ENCODE measurements at places on chromosomes 12 and 14. TPM values are rescaled to one million over a fixed set of nuclear protein-coding genes. Genes with fewer than 3 reads are reported as not detected.

- no peaks in the 10 kb centered on the region for H3K36me3 ChIP-seq
- peak overlapping the region; percentile 25 for H3K4me3 ChIP-seq
- peak; percentile 95 for DNase-seq
- peak overlapping the region; percentile 59 for H3K27ac ChIP-seq
These were observed 99.1 kb upstream of the MED13L start for GRCh38 chr12:116376354-116377193.

GRCh38 chr14:66273261-66273832 lies 212.8 kb upstream of the CCDC196 start:
- H3K27me3 ChIP-seq, result no peaks in the 10 kb centered on the region
- H3K36me3 ChIP-seq, result no peaks in the 10 kb centered on the region

PIK3C2G gene
- not detected for polyA plus RNA-seq

DNA sequence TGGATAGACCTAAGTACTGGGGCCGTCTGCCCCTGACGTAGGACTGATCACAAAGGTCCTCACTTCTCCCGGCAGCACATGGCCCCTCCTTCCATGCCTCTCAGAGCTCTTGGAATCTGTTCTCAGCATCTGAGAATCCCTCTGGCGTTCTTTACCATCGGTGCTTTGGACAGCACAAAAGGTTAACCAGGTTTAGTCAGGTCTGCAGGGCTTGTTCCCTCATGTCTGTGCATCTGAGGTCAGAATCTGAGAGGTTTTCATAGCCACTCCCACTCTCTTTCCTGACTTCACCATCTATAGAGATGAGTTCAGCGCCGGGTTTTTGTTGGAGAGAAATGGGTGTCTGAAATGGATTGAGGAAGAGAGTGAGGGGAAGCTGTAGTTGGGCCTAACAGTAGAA lies 130.0 kb upstream of the ARHGAP5 start:
- H3K27ac ChIP-seq, result no peak overlapping the region
- no peak for DNase-seq
- peaks cover 5% of the 10 kb centered on the region for H3K27me3 ChIP-seq
- no peak overlapping the region for H3K4me3 ChIP-seq
- H3K36me3 ChIP-seq, result no peaks in the 10 kb centered on the region

DNA sequence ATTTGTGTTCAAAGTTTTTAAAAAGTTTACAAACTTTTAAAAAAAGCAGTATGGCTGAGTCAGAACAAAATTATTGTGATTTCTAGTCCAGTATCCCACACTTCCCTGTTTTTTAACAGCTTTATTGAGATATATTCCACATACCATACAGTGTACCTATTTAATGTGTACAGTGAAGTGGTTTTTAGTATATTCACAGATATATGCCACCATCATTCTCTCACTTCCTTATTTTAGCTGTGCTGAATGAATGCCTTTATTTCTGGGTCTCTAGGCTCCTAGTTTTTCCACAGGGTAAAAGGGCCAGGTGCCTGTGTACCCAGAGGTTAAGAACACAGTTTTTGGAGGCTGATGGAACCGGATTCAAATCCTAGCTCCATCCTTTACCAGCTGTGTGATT lies 58.9 kb upstream of the SRSF5 start:
- peaks cover 7% of the 10 kb centered on the region for H3K36me3 ChIP-seq
- peaks cover 21% of the 10 kb centered on the region for H3K4me1 ChIP-seq
- no peak for DNase-seq
- no peak overlapping the region for H3K4me3 ChIP-seq
- H3K27me3 ChIP-seq, result no peaks in the 10 kb centered on the region
- no peak overlapping the region for H3K27ac ChIP-seq

DNA sequence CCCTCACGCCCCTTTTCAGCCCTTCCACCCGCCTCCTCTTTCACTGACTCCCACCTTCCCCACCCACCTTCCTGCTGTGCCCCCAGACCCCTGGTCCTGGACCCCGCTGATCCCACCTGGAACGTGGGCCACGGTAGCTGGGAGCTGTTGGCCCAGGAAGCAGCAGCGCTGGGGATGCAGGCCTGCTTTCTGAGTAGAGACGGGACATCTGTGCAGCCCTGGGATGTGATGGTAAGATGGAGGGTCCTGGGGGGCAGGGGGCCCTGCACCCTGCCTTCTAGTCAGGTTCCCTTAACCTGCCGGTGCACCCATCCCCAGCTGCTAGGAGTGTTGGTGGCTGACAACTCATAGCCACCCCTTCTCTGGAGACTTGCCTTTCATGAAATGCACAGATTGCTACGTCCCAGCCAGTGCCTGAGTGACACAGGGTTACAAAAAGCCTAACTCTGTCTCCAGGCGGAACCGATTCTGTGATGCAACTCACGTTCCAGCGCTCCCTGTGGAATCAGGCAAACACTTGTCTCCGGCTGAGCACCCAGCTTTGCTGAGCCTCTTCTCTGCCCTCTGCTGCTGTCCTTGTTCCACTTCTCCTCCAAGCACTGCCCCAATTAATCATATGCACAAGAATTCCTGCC lies 15.0 kb upstream of the OAS2 start:
- no peak for DNase-seq
- no peaks in the 10 kb centered on the region for H3K4me1 ChIP-seq
- no peak overlapping the region for H3K27ac ChIP-seq
- H3K27me3 ChIP-seq, result no peaks in the 10 kb centered on the region
- H3K36me3 ChIP-seq, result no peaks in the 10 kb centered on the region
- H3K4me3 ChIP-seq, result no peak overlapping the region

DNA sequence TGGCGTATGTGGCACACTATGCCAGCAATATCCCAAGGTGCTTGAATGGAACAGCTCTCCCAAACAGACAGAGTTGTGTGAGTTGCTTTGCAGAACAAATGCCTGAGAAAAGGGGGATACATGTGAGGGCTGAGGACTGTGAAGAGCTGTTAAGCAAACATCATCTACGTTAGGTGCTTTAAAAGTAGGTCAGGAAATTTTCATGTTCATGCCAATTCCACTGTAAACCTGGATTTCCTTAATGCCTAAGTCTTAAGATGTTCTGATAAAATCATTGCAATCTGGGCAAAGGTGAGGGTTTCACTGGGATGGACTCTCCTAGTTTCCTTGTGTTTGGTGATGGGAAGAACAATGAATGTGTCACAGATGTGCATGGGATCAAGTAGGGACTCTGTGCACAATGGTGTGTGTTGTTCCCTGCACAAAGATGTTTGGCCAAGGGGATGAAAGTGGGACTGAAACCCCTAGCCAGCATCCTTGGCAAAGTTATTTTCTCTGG lies 227.9 kb downstream of the KTN1 start:
- no peak for DNase-seq
- H3K27ac ChIP-seq, result peak overlapping the region; percentile 82
- no peaks in the 10 kb centered on the region for H3K36me3 ChIP-seq
- H3K4me1 ChIP-seq, result peaks cover 29% of the 10 kb centered on the region
- no peak overlapping the region for H3K4me3 ChIP-seq

ZNF10 gene
- 3.7 TPM for polyA plus RNA-seq

NOC4L gene
- 20.7 TPM for polyA plus RNA-seq

- no peaks in the 10 kb centered on the region for H3K36me3 ChIP-seq
- H3K4me3 ChIP-seq, result no peak overlapping the region
- DNase-seq, result peak; percentile 63
- H3K27ac ChIP-seq, result peak overlapping the region; percentile 32
- H3K4me1 ChIP-seq, result peaks cover 28% of the 10 kb centered on the region
These were observed 135.6 kb downstream of the SLC25A21 start for GRCh38 chr14:37036669-37037341.

GRCh38 chr12:2652011-2652400 lies 142.8 kb upstream of the FKBP4 start:
- no peaks in the 10 kb centered on the region for H3K4me1 ChIP-seq
- no peak for DNase-seq
- H3K27me3 ChIP-seq, result peaks cover 3% of the 10 kb centered on the region
- H3K27ac ChIP-seq, result no peak overlapping the region
- no peak overlapping the region for H3K4me3 ChIP-seq

DNA sequence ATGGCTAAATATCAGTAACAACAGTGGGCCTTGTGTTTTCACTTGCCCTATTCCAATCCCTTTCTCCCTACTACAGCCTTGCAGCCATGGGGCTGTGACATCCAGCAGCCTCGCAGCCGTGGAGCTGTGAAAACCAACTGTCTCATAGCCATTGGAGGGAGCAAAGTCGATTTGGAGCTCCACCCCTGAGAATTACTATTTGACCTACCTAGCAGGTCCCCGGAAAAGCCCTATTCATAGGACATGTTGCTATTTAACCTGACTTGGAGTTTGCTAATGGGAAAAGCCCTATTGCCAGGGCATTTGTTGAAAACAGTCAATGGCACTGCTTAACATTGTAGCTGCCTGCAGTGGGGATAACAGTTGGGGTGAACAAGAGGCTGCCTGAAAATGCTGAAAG lies 33.3 kb downstream of the ERG28 start:
- no peak overlapping the region for H3K27ac ChIP-seq
- no peaks in the 10 kb centered on the region for H3K27me3 ChIP-seq
- no peak for DNase-seq
- no peaks in the 10 kb centered on the region for H3K4me1 ChIP-seq

DNA sequence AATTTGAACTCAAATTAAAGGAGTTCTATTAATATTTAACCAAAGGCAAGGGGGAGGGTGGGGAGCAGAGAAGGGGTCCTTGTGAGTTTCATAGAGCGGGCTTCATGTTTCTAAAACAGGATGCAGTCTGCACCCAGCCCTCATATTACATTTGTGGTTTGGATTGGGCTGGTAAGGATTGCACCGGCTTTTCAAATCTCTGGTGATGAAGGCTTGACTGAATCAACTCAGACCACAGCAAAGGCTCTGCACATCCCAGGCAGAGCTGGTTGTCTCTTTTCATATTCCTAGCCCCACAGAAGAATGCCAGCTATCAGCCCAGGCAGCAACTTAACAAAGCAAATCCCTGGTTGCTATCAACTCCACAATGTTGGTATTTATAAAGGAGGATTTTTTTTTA lies 1221.4 kb downstream of the VRK1 start:
- H3K27me3 ChIP-seq, result no peaks in the 10 kb centered on the region
- no peak overlapping the region for H3K4me3 ChIP-seq
- H3K36me3 ChIP-seq, result no peaks in the 10 kb centered on the region

CD163L1 gene
- 2.8 TPM for polyA plus RNA-seq

- H3K4me1 ChIP-seq, result no peaks in the 10 kb centered on the region
- H3K4me3 ChIP-seq, result no peak overlapping the region
- no peaks in the 10 kb centered on the region for H3K27me3 ChIP-seq
These were observed 34.5 kb upstream of the CCT2 start for GRCh38 chr12:69550569-69551350.

- no peak overlapping the region for H3K27ac ChIP-seq
- DNase-seq, result no peak
- H3K36me3 ChIP-seq, result no peaks in the 10 kb centered on the region
- H3K27me3 ChIP-seq, result no peaks in the 10 kb centered on the region
- H3K4me3 ChIP-seq, result no peak overlapping the region
These were observed 46.9 kb upstream of the KCNA1 start for GRCh38 chr12:4862809-4863208.

GLS2 gene
- 0.04 TPM for polyA plus RNA-seq
